ENCODE measurements at places on chromosomes 12 and 14.

DNA sequence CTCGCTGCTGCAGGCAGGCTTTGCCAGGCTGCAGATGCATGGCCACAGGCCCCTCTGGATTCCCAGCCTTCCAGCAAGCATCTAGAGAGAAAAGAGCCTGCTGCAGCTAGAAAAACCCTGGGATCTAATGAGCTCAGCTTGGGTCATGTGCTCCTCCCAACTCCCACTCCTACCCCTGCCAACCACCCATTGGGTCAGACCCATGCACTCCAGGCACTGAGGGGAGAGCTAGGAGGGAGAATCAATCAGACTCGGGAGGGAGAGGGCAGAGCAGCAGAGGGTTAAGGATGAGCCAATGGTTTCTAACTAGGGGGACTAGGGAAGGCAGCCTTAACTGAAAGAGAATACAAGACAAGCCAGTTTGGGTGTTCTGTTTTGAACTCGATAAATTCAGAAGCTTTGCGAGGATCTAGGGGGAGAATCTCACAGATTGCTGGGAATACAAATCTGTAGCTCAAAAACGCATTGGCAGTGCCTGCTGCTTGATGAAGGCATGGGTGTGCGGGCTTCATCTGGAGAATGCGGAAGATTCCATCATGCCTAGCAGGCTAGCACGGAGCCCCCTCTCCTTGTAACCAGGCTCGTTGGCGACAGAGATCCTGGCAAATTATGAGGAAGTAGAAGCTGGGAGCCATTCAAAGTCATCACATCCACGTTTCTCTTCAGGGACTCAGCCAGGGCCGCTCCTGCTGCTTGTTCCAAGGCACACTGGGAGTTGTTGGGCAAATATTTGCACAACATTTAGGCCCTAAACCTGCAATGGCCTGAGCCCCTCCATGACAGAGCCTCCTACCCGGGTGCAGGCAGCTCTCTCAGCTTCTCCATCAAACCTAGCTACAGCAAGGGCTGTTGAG is 56.4 kb downstream of the VCPKMT start:
- DNase-seq, result no peak

GRCh38 chr12:121391619-121392324 is 8.1 kb upstream of the RNF34 start:
- DNase-seq, result no peak

DNA sequence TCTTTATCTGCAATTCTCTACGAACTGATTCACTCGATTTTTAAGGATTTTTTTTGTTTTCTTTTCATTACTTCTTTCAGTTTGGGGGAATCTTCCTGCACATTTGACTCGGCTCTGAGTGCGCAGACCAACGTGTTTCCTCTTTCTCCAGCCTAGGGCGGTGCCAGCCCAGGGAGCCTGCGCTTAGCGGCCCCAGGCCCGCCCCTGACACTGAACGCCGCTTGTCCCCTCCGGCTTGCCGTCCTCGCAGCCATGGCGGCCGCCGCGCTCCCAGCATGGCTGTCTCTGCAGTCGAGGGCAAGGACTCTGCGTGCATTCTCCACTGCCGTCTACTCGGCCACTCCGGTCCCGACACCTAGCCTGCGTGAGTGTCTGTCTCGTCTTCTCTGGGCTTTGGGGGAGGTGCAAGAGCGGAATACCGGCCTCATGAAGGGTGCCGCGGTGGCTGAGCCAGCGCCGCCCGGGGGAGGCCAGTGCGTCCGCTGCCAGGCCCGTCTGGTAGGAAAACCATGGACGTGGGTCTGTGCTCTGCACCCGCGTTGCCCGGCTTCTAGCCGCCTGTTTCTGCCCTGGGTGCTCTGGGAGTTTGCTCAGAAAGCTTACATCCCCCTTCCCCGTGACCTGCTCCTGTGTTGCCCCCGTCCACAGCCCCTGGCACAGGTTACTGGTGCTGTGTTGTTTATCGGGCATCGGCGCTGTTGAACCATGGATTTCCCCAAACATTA is at the start of gene MRPS35:
Gene MRPS35 (plus strand): TSS at position 241 of the 725 bp plus-strand sequence. CDS start 12 bp downstream, at position 253.
- peak; percentile 74 for DNase-seq

DNA sequence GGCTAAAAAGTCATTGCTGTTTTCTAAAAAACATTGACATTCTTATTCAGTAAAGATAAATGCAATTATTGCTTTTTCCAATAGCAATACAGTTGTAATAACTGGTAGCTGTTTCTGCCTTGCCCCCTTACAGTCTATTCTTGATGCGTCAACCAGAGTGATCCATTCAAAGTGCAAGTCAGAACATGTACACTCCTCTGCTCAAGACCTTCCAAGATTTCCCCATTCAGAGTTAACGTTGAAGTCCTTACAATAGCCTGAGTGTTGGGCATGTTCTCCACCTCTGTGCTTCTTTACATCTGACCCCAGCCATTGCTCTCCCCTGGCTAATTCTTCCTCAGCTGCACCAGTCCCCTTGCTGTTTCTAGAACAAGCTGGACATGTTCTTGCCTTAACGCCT is 24.3 kb downstream of the VRK1 start:
- no peak for DNase-seq

DNA sequence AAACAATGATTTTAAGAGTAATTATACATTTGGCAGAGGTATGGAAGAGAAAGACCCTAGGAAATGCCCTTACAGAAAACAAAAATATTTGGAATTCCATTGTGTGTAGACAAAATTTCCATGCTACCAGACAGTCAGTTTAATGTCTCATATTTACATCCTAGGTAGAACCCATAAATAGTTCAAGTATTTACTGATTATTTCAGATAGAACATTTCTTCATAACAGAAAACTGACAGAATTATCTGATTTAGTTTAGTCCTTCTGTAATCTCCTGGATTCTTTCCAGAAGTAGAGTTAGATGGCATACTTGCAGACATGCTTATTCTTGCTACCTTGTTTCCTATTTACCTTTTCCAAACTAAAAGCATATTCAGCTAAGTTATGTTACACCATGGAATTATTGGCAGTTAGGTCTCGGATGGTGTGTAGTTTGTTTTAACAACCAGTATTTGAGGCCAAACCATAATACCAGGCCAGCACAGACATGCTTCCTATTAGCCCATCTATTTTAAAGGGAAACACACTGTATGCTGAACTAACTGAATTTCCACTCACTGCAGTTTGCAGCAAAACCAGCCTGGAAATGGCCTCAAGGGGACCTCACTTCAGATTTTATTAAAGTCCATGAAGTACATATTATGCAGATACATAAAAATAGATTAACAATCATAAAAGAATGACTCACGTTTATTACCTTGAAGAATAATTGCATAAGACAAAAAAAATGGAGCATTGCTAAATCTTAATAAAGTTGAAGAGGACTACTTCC is 126.6 kb upstream of the LRIG3 start:
- DNase-seq, result no peak

GRCh38 chr12:78584695-78585094 is 279.9 kb upstream of the SYT1 start:
- DNase-seq, result peak; percentile 12

DNA sequence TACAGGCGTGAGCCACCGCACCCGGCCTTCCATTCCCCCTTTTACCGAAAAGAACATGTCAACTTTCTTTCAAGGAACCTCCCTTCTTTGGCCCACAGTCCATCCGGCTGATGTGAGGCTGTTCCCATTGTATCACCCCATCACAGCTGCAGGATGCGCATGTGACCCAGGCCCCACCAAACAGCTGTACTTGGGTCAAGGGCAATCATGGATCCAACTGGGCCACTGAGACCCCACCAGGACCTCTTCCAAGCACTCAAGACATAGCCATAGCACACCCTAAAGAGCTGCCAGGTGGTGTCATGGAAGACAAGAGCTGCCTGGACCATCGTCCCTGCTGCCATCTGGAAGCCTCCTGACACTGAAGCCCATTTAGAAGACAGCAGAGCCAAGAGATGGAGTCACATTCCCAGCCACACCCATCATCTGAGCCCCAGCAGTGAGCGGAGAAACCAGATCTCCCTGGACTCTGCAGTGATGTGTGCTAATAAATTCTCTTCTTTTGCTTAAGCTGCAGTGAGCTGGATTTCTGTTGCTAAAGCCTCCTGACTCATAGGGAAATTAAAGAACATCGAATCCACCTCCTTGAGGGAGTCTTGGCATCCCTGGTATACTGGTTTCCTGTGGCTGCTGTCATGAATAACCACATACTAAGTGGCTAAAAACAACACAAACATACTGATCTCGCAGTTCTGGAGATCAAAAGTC is 105.6 kb downstream of the KSR2 start:
- DNase-seq, result no peak

DNA sequence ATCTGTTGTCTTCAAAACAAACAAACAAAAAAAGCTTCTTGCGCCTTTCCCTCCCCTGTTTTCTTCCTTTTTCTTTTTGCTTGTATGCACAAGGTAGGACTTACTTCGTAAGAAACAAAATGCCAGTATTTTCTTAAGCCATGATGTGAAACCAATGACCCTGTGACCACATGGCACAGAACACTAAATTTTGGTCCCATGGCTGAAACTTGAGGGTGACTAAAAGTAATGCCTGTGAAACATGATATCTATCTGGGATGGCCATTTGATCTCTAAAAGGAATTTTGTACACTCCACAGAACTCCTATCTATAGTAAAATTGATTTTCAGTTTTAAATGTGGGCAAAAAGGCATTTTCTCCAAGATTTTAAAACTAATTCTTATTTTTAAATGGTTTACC is 63.6 kb downstream of the PAPOLA start:
- no peak for DNase-seq

DNA sequence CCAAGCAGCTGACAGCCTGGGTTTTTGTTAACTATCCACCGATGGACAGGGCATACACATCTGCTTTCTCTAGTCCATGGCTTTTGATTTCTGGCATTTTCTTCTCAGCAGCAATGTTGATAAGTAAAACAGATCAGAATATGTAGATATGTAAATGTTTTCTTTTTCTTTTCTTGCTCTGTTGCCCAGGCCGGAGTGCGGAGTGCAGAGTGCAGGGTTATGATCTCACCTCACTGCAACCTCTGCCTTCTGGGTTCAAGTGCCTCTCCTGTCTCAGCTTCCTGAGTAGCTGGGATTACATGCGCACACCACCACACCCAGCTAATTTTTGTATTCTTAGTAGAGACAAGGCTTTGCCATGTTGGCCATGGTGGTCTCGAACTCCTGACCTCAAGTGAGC is 27.9 kb downstream of the CLEC9A start:
- no peak for DNase-seq

GRCh38 chr12:75766263-75767160 is 255.1 kb upstream of the KRR1 start:
- peak; percentile 40 for DNase-seq

DNA sequence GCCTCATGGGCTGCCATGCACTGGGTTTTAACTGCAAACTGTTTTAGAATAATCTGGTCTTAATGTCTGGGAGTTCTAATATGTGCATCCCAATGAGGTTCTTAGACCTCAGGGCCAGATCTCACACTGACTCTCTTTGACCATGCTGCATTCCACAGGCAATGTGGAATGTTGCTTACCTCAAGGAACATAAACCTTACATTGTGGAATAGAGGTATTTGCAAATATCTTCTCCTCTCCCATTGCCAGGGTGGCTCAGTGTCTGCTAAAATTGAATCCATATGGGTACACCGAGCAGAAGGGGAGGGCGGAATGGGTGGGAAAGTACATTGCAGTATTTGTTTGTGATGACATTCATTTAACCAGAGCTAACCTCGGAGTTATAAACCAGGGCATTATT is 78.6 kb downstream of the CHST11 start:
- DNase-seq, result no peak

DNA sequence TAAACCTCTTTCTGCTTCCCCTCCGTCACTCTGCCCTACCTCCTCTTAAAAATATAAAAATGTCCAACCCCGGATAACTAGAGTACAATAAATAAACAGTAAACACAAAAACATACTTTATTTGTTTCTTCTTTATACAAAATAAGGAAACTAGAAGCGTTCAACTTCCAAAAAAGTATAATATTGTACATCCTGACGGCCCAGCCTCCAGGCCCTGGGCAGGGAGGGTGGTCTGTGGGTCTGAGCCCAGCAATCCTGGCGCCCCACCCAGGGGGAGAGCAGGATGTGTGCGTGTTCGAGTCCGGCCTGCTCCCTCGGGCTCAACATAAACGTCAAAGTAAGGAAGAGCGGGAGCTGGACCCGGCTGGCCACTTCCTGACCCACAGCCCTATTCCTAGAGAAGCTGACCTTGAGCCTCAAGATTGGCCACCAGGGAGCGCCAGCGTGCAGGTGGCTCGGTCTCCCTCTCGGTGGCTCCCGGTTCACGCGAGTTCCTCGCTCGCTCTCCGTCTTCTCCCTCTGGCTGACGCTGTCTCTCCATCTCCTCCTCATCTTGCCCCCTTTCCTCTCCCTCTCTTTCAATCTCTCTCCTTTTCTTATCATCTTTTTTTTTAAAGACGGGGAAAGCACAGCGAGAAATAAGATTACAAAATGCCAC is 9.4 kb downstream of the LHX5 start:
- peak; percentile 82 for DNase-seq

DNA sequence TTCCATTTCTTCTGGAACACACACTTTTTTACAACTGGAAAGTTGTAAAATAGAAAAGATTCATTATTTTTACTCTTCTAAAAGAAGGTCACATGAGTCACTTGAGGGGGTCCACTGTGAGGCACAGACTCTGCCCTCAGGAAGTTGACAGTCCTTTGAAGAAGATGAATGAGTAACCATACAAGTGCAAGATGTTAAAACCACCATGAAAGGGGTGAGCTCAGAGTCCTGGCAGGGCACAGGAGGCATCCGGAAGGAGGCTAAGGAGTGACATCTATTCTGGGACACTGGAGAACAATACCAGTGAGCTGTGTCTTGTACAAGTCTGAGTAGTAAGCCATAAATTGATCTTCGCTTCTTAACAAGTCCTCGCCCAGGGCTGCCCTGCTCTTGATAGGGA is 126.0 kb upstream of the FRMD6 start:
- DNase-seq, result no peak

DNA sequence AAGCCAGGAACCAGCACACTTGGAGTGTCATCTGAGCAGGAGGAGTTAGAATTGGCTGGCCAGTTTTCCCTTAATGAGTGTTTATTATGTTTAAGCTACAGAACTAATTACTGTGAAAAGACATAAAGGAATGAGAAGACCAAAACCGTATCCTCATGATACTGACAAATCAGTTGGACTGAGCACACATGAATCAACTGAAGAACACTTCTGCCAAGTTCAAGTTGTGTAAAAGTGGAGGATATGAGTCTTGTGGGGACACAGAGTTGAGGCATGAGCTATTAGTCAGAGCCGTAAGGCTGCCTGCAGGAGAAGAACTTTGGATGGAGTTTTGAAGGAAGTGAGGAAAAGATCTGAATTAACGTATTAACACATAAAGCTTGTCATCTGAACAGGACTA is 43.1 kb downstream of the HMGA2 start:
- DNase-seq, result no peak
